SW480 (cell line): ENCODE measurements at places on chromosomes 7 and 10.

GRCh38 chr10:33064706-33065105 is 106.7 kb upstream of the ITGB1 start:
- no peak for DNase-seq

DNA sequence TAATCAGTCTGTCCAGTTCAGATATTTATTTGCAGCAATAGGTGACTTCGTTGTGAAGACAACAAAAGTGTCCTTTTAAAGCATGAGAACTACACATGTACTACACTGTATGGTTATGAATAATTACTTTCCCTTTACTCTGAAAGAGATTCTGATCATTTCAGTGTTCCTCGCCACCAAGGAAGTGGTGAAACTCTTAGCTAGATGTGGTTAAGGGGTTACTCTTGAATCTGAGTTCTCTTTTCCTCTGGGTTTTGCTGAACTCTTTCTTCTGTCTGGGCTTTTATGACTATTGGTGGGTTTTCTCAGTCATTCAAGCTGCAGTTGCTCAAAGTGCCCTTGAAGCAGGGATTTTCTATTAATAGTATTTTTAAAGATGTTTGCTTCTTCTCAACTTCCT is 127.9 kb upstream of the SEM1 start:
- DNase-seq, result no peak

- DNase-seq, result no peak
Measured at GRCh38 chr10:22655312-22655981, 58.9 kb downstream of the PIP4K2A start.

GRCh38 chr7:131363719-131364118 is 36.0 kb downstream of the MKLN1 start:
- DNase-seq, result no peak

DNA sequence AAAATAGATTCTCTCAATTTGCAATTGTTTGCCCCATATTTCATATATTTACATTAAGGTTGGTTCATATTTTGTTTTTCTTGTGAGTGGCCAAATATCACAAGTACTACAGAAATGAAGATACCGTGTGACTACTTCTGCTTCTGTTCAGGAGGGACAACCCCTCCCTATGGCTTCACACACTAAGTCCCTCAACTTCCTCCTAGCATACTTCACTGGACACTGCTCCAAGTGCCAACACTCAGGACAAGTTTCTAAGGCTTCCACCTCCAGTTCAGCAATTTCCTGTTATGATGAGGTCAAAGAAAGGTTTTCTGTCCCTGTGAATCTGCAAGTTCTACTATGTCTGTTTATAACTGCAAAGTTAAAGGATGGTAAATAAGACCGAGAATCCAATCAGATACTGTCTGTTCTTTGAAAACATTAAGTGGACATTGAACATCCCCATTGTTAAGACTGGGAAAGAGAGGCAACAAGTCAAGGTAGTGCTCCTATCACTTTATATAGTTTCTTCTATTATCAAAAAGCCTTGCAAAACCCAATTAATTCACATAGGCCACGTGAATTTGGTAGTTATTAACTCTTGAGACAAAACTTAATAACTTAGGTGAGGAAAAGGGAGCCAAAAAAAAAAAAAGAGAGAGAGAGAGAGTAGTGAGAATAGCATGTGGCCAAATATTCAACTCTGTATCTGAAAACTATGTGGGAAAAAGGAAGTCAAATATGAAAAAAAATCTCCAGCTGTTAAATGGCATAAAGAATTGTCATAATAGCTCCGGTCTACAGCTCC is 81.3 kb upstream of the DKK1 start:
- peak; percentile 17 for DNase-seq

GRCh38 chr10:85407088-85407487 is 959.5 kb downstream of the GRID1 start:
- no peak for DNase-seq

- peak; percentile 47 for DNase-seq
Measured at GRCh38 chr10:91251430-91252056, 31.1 kb downstream of the PCGF5 start.

DNA sequence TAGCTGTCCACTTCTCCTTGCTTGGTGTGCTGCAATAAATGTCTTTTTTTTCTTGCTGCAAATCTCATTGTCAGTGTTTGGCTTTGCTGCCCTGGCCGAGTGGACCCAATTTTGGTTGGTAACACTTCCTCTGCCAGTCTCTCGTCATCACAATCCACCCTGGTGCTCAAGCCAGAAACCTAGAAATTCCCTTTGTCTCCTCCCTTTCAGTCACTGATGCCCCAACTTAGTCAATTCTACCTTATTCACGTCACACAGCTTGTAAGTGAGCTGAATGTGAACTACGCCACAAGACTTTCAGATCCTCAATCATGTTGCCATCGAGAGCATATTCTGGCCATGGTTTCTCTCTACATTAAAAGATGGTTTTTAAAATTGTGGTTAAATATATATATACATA is 13.0 kb upstream of the FRA10AC1 start:
- DNase-seq, result no peak

DNA sequence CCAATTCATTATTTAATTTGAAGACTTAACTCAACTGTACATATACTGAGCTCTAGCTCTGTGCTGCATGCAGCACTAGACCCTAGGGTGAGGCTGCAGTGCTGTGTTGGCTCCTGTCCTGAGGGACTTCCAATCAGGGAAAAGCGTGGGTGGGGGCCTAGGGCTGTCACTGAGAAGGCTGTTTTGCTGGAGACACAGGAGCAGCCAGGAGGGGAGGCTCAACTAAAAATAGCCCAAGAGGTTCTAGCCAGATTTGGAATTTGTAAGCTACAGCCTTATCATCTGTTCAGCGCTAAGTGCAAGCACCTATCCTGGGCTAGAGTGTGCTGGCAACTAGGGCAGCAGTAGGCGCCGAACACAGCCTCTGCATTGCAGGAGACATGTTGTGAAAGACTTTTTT is 121.1 kb downstream of the VWC2 start:
- DNase-seq, result no peak

GRCh38 chr10:101780818-101781654 is 2.2 kb downstream of the NPM3 start:
- peak; percentile 52 for DNase-seq

- DNase-seq, result no peak
Measured at GRCh38 chr7:845091-845490, 12.8 kb downstream of the SUN1 start.

GRCh38 chr7:157248659-157249058 is 88.1 kb upstream of the DNAJB6 start:
- DNase-seq, result no peak

DNA sequence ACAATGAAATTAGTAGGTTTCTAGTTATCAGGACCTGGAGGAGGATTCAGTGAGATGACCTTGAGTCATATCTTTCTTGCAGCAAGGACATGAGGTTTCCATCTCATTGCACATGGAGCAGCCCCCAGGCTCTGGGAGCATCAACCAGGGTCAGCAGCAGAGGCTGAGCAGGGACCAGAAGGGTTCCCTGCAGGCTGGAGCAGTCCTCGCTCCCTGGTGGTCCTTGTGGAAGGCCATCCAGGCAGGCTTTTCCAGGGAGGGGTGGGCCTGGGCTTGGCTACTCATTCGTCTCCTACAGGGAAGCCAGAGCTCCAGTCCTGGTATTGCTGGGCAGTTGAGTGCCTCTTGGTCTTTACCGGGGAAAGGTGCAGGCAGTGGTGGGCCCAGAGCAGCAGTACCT is 587.5 kb downstream of the GLRX3 start:
- no peak for DNase-seq

- no peak for DNase-seq
Measured at GRCh38 chr7:158267742-158268435, 319.7 kb downstream of the PTPRN2 start.

GRCh38 chr7:44162179-44162578 is 21.0 kb upstream of the MYL7 start:
- DNase-seq, result no peak

- no peak for DNase-seq
Measured at GRCh38 chr7:39259391-39260003, 281.8 kb downstream of the POU6F2 start.

GRCh38 chr7:128385988-128386925 is 23.5 kb downstream of the IMPDH1 start:
- no peak for DNase-seq

GRCh38 chr10:51468424-51468823 is 231.0 kb downstream of the CSTF2T start:
- DNase-seq, result no peak

- no peak for DNase-seq
Measured at GRCh38 chr10:52436664-52437063, 122.6 kb downstream of the DKK1 start.

DNA sequence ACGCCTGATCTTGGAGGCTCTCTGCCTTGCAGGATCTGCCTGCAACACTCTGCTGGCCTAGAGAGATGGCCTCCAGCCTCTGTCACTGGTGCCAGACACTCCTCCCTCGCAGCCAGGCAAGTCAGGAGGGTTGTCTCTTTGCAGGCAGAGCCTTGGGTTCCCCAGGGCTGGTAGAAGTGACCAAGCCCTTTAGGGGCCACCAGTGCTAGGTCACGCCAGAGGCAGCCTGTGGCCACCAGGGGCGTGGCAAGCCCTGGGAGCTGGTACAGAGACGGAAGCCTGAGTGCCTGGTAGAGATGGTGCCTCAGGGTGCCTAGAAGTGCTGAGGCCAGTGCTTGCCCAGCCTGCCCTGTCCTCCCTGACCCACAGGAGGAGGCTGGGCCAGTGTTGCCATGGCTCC is 9.1 kb downstream of the ADCYAP1R1 start:
- DNase-seq, result no peak

DNA sequence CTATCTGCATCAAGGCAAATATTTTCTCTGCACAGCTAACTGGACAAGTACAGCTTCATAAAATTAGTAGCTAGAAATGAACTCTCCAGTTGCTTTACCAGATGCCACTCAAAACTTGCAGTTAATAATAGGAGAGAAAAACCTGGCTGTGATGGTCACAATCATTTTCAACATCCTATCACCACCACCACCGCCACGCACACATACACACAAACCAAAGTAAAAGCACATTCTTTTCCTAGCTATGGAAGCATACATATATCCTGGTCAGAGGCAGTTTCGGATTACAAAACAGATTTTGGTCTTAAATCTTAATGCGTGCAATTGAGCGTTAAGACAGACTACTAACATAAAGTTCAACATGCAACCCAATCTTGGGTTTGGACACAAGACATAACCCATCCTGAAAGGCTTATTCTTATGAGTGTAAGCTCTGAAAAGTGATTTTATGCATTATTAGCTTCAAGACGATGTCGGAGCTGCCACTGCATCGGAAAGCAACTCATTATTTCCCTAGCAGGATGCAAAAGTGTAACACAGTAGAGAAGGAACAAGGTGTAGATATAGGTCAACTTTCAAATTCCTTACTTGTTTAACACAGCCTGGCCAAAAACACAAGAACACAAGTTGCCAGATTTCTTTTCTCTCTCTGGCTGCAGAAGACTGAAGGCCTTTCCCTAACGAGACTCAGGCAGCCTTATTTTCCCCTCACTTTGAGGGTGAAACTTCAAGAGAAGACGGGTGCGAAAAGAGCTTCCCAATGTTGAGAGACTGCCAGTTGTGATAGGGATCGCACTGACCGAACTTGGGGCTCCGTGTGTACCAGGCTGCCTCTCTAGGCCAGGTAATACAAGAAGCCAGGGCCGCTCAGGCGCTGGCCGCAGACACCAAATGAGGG is 1.2 kb downstream of the CACUL1 start:
- no peak for DNase-seq
